ENCODE measurements at places on chromosomes 12 and 14.

- DNase-seq = no peak
Measured at GRCh38 chr12:82595941-82596340, 90.8 kb upstream of the TMTC2 start.

DNA sequence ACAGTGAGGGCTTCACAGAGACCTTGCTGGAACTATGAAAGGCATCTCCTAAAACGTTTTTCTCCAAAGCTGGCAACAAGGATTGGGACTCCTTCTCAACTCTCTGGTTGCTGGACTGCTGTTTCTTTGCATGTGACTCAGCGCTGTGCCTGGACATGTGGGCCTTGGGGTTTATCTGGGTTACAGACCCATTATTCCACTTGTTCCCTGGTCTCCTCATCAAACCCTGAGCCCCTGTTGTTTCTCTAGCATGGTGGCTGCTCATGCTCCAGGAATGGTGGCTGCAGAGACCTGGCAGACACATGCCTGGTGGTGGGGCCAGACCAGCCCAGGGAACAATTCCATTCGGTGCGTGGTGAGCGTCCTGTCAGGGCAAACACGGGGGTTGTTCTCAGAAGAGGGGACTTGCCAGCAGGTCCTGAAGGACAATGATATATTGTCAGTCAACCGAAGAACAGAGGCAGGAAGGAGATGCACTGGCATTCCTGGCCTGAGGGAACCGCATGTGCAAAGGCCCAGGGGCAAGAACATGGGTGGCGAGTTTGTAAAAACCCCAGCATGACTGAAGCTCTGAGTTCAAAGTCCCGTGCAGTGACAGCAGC, 320.1 kb upstream of the RTL1 start:
- DNase-seq = no peak

- DNase-seq = no peak
Measured at GRCh38 chr12:16350682-16351081, 3.2 kb downstream of the MGST1 start.

DNA sequence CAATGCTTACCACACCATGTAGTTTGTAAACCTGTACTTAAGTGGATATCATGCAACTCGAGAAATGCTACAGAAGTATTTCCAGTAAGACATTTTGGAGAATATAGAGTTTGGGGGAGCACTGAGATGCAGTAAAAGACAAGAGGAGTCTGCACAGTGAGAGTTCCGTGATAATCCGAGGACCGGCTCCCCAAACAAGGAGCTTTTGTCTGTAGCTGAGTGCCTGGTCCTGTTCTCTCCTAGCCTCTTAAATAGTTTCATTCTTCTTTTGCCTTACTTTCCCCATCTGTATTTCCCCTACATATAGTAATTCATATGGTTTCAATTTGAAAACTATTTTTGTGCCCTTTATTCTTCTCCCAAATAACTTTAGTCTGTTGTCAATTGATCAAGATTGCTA, 364.1 kb downstream of the EGLN3 start:
- DNase-seq = no peak

- DNase-seq = no peak
Measured at GRCh38 chr14:24065408-24065807, 6.0 kb upstream of the CPNE6 start.

DNA sequence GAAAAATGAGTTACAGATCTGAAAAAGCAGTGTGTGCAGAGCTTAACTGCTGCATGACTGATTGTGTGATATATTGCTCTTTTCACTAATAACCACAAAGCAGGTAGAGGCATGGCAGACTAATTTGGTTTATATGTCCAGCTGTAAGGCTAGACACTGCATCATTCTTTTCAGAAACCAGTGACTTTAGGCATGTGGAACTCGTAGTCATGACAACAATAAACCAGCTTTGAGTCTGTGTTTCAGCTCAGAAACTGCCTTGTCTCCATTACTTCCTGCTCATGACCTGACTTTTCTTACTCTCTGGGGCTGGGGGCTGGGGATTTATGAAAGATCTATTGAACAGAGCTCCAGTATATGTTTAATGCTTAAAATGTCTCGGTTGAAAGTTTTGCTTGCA, 146.8 kb upstream of the LRIG3 start:
- DNase-seq = no peak

GRCh38 chr14:22596354-22596879, 1.7 kb upstream of the ABHD4 start:
- DNase-seq = no peak

DNA sequence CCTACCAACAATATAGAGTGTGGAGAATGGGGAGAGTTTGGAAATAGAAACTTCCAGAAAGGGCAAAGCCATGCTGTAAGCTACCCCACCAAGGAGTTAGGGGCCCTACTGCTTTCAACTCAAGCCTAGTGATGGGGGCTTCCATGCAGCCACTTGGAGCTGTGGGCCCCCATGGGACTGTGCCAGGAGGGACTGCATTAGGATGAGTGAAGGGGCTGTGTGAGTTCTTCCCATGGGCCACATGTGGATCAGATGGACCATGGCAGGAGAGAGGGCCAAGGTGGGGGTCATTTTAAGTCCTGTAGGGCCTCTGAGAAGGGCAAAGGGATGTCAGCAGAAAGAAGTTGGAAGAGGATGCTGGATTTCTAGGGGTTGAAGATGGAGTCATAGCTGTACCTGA, 23.1 kb upstream of the CIPC start:
- no peak for DNase-seq

- DNase-seq = no peak
Measured at GRCh38 chr12:58270966-58271705, 329.8 kb downstream of the ATP23 start.

DNA sequence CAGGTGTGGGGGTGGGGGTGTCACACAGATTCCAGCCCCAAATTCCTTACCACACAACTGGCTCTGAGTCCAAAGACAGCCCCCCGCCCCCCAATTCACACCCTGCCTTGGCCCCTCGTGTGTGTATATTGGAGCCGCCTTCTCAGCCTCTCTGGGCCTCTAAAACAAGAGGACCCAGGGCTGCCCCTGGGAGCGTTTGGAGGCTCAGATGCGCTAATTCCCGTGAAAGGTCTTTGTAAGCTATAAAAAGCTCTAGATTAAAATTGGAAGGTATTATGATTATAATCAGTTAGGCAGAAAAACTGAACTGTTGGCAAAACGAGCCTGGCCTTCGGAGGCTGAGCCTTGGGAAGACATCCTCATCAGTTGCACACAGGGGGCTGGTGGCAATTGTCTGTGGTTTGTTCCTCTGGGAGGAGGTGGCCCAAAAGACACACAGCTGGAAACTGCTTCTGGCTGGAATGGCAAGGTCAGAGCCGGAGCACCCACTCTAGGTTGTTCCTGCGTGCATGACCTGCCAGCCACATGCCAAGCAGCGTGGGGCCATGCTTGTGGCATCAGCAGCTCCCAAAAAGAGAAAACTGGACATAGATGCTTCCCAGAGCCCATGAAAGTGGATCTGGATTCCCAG, 118.5 kb downstream of the PHETA1 start:
- no peak for DNase-seq

DNA sequence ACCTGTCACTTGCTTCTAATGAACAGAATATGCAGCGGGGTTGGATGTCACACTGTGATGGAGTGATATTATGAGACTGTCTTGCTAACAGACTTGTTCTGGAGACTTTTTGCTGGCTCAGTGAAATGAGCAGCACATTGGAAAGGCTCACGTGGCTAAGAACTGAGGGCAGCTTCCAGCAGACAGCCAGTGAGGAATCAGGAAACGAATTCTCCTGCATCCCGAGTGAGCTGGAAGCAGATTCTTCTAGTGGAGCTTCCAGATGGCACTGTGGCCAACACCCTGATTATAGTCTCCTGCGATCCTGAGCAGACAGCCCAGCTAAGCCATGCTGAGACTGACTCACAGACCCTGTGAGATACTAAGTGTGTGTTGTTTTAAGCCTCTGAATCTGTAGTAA, 16.1 kb upstream of the TSPAN9 start:
- DNase-seq = no peak

DNA sequence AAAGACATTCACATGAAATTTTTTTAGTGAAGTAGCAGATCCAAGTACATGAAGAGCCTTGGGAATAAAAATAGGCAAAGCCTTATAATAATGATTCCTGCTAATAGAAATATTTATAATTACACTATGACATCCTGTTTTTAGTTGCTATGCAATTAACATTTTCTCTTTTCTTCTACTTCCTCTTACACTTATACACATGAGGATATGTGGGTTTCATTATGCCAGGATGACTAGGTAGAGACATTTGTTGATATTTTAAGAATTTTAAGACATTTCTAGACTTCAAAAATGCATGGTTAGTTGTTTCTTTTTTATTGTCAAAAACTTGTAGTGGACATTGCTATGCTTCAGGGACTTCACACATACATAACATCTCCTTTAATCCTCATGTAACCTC, 326.8 kb downstream of the SYT1 start:
- DNase-seq = no peak

DNA sequence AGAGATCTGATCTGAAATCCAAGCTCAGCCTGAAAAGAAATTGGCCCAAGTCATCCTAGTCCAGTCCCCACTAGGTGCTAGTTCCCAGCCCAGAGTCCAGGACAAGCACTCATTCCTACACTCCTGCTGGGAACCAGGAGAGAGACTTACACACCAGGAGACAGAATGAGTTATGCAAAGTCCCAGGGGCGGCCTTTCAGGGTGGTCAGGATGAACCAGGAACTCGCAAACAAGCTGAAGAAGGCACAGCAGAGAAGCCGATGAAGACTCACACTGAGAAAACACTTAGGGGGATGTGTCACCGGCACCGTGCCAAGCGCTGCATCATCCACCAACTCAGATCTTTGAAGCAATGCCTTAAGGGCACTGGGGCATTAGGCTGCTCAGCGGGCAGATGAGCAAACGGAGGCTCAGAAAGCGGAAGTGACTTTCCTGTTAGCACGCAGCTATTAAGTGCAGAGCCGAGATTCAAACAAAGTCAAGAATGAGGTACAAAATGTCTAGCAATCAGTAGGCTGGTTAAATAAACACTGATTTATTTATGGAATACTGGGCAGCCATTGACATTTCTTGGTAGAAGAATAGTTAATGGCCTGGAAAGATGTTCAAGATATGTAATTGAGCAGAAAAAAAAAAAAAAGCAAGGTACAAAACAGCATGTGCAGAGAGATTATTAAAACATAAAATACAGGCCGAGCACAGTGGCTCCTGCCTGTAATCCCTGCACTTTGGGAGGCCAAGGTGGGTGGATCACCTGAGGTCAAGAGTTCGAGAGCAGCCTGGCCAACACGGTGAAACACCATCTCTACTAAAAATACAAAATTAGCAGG, 78.7 kb downstream of the LRRC74A start:
- DNase-seq = no peak

DNA sequence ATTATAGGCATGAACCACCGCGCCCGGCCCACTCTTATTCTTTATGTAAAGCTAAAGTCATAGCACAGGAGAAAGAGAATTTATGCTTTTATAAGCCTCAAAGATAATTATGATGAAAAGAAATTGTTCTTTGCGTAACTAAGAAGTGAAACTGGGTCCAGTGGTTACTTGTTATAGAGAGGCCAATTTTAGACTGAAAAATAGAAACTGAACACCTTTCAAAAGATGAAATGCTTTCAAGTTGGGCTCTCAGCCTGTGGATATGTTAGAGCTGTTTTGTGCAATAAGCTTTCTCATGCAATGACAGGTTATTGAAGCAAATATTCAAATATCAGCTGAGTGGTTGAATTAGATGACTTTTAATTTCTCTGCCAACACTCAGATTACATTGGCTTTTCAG, 7.9 kb downstream of the TMEM253 start:
- no peak for DNase-seq

GRCh38 chr14:62914873-62915272, 130.4 kb downstream of the KCNH5 start:
- DNase-seq = no peak

GRCh38 chr12:20631711-20632110, 63.4 kb upstream of the SLCO1C1 start:
- DNase-seq = no peak

- DNase-seq = no peak
Measured at GRCh38 chr12:56071648-56072047, 8.3 kb upstream of the ERBB3 start.

GRCh38 chr12:11813438-11813813, 164.0 kb downstream of the ETV6 start:
- no peak for DNase-seq

GRCh38 chr12:93852173-93852591, 175.0 kb downstream of the CRADD start:
- no peak for DNase-seq

DNA sequence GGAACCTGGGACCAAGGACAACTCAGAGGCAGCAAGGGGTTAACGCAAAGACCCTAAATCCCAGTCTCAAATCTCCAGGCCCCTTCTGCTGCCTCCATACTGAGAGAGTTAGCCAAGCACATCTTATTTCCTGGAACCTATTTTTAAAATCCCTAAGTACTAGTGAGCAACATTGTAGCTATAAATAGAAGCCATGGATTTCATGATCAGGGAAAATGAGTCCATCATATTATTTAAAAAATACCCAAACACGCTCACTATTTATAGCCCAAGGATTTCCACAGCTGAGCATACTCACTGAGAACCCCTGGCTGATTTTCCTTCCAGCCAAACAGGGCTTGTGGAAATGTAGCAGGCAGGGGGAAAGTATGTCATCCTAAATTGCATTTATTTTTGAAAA, 19.4 kb upstream of the TUNAR start:
- no peak for DNase-seq

DNA sequence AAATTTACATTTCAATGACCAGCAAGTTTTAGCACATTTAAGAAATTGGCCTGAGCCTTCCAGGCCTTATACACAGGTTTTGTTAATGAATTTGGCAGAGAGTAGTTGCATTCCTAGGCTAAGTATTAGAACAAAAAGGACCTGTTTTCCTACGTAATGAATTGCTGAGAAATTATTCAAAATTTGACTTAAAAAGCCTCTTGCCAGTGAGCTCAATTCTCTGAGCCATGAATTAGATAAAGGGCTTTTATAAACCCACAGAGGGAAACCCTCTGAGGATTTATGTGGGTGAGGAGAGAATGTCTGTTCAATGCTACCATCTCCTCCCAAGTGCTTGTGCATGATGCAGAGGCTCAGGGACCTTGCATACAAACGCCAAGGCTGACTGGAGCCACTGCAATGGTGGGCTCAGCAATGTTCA, 94.5 kb upstream of the PELI2 start:
- no peak for DNase-seq

DNA sequence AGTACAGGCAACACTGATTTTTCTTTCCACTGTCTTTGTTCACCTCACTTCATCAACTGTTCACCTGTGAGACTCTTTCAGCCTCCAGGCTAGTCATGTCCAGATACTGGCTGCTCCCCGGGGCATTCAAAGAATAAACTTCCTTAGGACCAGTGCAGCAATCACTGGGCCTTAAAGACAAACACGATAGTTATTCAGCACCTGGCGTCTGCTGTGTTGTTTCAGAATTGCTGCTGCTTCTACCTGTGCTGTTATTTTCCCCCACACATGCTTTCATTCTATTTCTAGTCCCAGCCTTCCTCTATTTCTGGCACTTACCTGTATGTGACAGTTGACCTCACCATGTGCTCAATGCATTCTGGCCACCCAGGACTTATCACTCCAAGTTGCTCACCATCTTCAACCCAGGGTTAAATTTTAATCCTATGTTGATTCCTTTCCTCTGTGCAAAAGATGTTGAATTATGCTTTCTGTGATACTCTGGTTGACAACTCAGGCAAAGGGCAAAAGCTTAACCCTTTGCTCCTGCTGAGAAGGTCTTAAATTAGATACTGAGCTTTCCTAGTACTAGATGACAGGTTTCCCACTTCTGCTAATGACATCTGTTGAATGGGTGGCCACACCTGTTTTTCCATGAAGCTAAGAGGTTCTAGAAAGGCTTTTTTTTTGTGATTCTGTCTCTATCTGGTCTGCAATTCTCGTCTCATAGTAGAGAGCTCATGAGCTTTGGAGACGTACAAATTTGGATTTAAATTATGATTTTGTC, 41.4 kb downstream of the PTPRQ start:
- no peak for DNase-seq

Measured in SW480 (cell line).